Progenitor cell of endocrine pancreas (in vitro differentiated cells): ENCODE measurements at places on chromosomes 1 and 21. TPM values are rescaled to one million over a fixed set of nuclear protein-coding genes. Genes with fewer than 3 reads are reported as not detected.
A peak's percentile ranks its signal among the peaks of the same experiment; 100 is the strongest.

DNA sequence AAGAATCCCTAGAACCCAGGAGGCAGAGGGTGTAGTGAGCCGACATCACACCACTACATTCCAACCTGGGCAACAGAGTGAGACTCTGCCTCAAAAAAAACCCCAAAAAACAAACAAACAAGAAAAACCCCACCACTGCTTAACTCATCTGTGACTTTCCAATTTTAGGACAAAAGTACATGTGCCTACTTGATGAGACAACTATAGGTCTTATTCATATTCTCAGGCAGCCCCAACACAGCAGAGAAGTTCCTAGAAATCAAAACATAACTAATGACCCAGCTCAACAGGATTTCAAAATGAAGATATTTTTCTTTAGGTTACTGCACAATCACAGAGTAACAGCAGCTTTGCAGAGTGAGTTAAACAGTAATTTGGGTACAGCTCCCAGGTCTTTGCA lies 26.4 kb downstream of the TIAM1 start:
- H3K27me3 ChIP-seq = no peaks in the 10 kb centered on the region
- H3K27ac ChIP-seq = peak overlapping the region; percentile 33
- H3K36me3 ChIP-seq = peaks cover 2% of the 10 kb centered on the region
- H3K4me1 ChIP-seq = peaks cover 6% of the 10 kb centered on the region

FAM89A gene
- 20.9 and 21.5 TPM in 2 replicates for total RNA-seq

DNA sequence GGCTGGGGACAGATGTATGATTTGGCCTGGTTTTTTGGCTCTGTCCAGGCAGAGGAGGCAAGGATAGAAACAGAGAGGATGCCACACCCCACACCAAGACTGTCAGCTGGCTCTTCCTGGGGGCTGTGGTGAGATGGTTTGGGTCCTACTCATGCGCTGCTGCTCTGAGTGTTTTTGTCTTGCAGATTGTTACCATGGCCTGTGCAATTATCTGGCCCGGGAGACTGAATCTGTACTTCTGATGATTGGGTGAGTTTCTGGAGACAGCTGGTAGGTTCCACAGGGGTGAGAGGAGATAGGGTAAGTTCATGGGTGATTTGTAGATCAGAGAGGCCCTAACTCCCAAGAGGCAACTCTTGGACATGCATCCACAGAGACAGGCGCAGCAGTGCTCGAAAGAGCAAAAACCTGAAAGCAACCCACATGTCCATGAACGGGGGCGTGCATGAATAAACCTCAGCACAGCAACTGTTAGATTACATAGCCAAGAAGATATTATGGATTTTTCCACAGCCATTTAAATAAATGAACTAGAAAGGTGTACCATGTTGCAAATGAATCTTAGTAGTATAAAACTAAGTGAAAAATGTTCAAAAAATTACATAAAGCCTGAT lies 17.8 kb downstream of the AADACL4 start:
- no peaks in the 10 kb centered on the region for H3K27me3 ChIP-seq
- no peak overlapping the region for H3K27ac ChIP-seq
- peaks cover 4% of the 10 kb centered on the region for H3K4me1 ChIP-seq

OLIG2 gene
- total RNA-seq = 0.72 and 1.4 TPM in 2 replicates

GRCh38 chr1:210709701-210710100 lies 381.0 kb downstream of the HHAT start:
- H3K4me3 ChIP-seq = no peak overlapping the region
- DNase-seq = no peak
- no peak overlapping the region for H3K27ac ChIP-seq
- no peaks in the 10 kb centered on the region for H3K27me3 ChIP-seq
- no peaks in the 10 kb centered on the region for H3K36me3 ChIP-seq
- H3K4me1 ChIP-seq = no peaks in the 10 kb centered on the region

COL16A1 gene
- total RNA-seq = 0.67 and 2.1 TPM in 2 replicates

DNA sequence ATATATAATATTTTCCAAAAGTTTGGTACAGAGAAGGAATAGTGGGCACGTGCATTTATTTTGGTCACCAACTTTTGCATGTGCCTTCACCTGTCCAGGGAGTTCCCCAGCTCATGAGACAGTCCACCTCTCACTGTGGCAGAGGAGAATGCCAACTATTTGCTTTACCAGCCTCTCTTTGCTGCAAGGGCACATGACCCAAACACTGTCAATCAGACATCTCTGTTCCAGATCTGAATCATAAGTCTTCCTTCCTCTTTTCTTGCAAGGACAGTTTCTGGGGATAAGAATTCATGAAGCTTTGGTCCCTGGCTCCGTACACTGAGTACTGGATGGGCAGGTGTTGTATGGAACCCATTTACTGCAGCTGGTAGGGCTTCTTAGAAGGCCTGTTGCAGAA lies 38.6 kb downstream of the C1orf87 start:
- H3K36me3 ChIP-seq = no peaks in the 10 kb centered on the region
- H3K4me3 ChIP-seq = no peak overlapping the region
- H3K4me1 ChIP-seq = peaks cover 8% of the 10 kb centered on the region
- H3K27ac ChIP-seq = no peak overlapping the region
- no peak for DNase-seq

KRTAP21-2 gene
- not detected in 2 replicates for total RNA-seq

TNFAIP8L2 gene
- total RNA-seq = not detected in 2 replicates

GRCh38 chr1:6009120-6010040 lies 17.2 kb upstream of the NPHP4 start:
- peaks cover 3% of the 10 kb centered on the region for H3K27me3 ChIP-seq
- H3K27ac ChIP-seq = no peak overlapping the region
- no peaks in the 10 kb centered on the region for H3K36me3 ChIP-seq
- H3K4me1 ChIP-seq = no peaks in the 10 kb centered on the region
- no peak for DNase-seq

- no peaks in the 10 kb centered on the region for H3K4me1 ChIP-seq
- H3K4me3 ChIP-seq = no peak overlapping the region
- H3K27me3 ChIP-seq = no peaks in the 10 kb centered on the region
- H3K27ac ChIP-seq = no peak overlapping the region
Observed at GRCh38 chr1:85089203-85089602, 40.9 kb upstream of the MCOLN3 start.

- peak; percentile 42 for DNase-seq
- H3K27ac ChIP-seq = peak within 1 kb of the TSS; percentile 96
- peak within 1 kb of the TSS; percentile 89 for H3K4me3 ChIP-seq
- peaks cover 18% of the 10 kb centered on the region for H3K27me3 ChIP-seq
- H3K36me3 ChIP-seq = no peaks in the 10 kb centered on the region
- H3K4me1 ChIP-seq = peaks cover 17% of the 10 kb centered on the region
Observed at GRCh38 chr1:78045926-78046778, at the start of gene GIPC2. Gene GIPC2 (plus strand): TSS chr1:78045966. CDS start chr1:78046095, 129 bp downstream.

GRCh38 chr1:164692420-164692819 lies 133.4 kb downstream of the PBX1 start:
- H3K27me3 ChIP-seq = no peaks in the 10 kb centered on the region
- peaks cover 2% of the 10 kb centered on the region for H3K36me3 ChIP-seq
- no peak overlapping the region for H3K27ac ChIP-seq

- DNase-seq = no peak
- peak overlapping the region; percentile 95 for H3K27ac ChIP-seq
- peak overlapping the region; percentile 79 for H3K4me3 ChIP-seq
- H3K27me3 ChIP-seq = no peaks in the 10 kb centered on the region
- H3K4me1 ChIP-seq = no peaks in the 10 kb centered on the region
Observed at GRCh38 chr1:35768350-35769187, 1.2 kb downstream of the CLSPN start.

FCRLB gene
- total RNA-seq = 0.14 and 0.33 TPM in 2 replicates
